Cardiac muscle cell (in vitro differentiated cells and primary cell): ENCODE measurements at places on chromosomes 4 and X. TPM values are rescaled to one million over a fixed set of nuclear protein-coding genes. Genes with fewer than 3 reads are reported as not detected.

The RTL5 gene
- 9.0 and 11.6 TPM in 2 replicates for total RNA-seq

The MEPE gene
- total RNA-seq, result not detected in 2 replicates

GRCh38 chr4:145531223-145531622 is 49.6 kb downstream of the SMAD1 start:
- no peaks in the 10 kb centered on the region for H3K36me3 ChIP-seq
- no peak overlapping the region for H3K27ac ChIP-seq
- H3K4me1 ChIP-seq, result peaks cover 19% of the 10 kb centered on the region

- H3K36me3 ChIP-seq, result no peaks in the 10 kb centered on the region
- H3K27ac ChIP-seq, result no peak overlapping the region
- H3K4me3 ChIP-seq, result no peak overlapping the region
- DNase-seq, result no peak
Observed at GRCh38 chr4:7960017-7960789, 20.5 kb upstream of the AFAP1 start.

DNA sequence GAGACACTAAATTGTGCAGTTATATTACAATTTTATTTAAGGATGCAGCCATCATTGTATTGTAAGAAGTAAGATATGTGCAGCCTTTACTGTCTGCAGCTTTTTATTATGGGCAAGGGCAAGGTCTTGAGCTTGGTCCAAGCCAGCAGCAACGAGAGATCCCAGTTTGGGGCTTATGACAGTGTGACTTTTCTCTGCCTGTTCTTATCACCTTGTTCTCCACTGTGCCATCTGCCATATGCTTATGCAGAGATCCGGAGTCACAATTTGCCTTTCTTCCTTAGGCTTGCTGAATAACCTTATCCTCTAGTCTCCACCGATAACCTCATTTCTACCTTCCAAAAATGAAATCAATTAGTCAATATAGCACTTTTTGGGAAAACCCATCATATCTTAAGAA is 30.4 kb downstream of the MAPK10 start:
- no peak overlapping the region for H3K27ac ChIP-seq
- peaks cover 10% of the 10 kb centered on the region for H3K4me1 ChIP-seq
- H3K27me3 ChIP-seq, result no peaks in the 10 kb centered on the region
- no peak for DNase-seq
